ENCODE measurements at places on chromosomes 11 and 22. TPM values are rescaled to one million over a fixed set of nuclear protein-coding genes. Genes with fewer than 3 reads are reported as not detected.

Gene OR10A6
- not detected for total RNA-seq

Gene MYOD1
- total RNA-seq = not detected

Gene CASP5
- total RNA-seq = not detected

Gene RNASEH2C
- 49.5 TPM for total RNA-seq

Gene SCT
- not detected for total RNA-seq

Gene CFAP68
- 32.4 TPM for total RNA-seq

Gene JAM3
- total RNA-seq = 23.1 TPM

Gene MPPED1
- total RNA-seq = not detected

Gene HTR3A
- not detected for total RNA-seq

Gene FGF4
- total RNA-seq = not detected

Gene CRACR2B
- total RNA-seq = 18.9 TPM

Gene GGT1
- total RNA-seq = 1.5 TPM

Gene ZBTB16
- total RNA-seq = 64.8 TPM

Gene TRIM51
- not detected for total RNA-seq

Gene C22orf42
- total RNA-seq = not detected

Gene RASSF10
- 0.22 TPM for total RNA-seq

Gene NELL1
- total RNA-seq = not detected

Gene UBQLN3
- total RNA-seq = not detected

Gene VPREB1
- not detected for total RNA-seq

Gene ACR
- 0.43 TPM for total RNA-seq

Gene TSPAN32
- 13.9 TPM for total RNA-seq

Gene F2
- 0.11 TPM for total RNA-seq

Measured in Right ventricle myocardium superior (tissue), 1 donor.